Dorsolateral prefrontal cortex (tissue), 122 donors: ENCODE measurements at places on chromosomes 2 and 18. TPM values are rescaled to one million over a fixed set of nuclear protein-coding genes. Genes with fewer than 3 reads are reported as not detected.

Gene GMPPA
- total RNA-seq = 22.4 TPM

Gene ITGAV
- total RNA-seq = 104 TPM

Gene GPR45
- 4.0 TPM for total RNA-seq

Gene MC5R
- total RNA-seq = not detected

Gene FTCDNL1
- 18.4 TPM for total RNA-seq

Gene ACADL
- total RNA-seq = 2.1 TPM
